ENCODE measurements at places on chromosomes 4 and X. TPM values are rescaled to one million over a fixed set of nuclear protein-coding genes. Genes with fewer than 3 reads are reported as not detected.

The IL13RA2 gene
- total RNA-seq = 42.1 TPM

The GLRB gene
- total RNA-seq = 25.9 TPM

The HPSE gene
- 0.17 TPM for total RNA-seq

The IL15 gene
- total RNA-seq = 14.9 TPM

The DCAF12L2 gene
- total RNA-seq = not detected

The PDE5A gene
- 832 TPM for total RNA-seq

The FGFBP2 gene
- total RNA-seq = not detected

The ARHGEF38 gene
- not detected for total RNA-seq

Measured in fibroblast of lung (primary cell).